ENCODE measurements at places on chromosomes 4 and X.

DNA sequence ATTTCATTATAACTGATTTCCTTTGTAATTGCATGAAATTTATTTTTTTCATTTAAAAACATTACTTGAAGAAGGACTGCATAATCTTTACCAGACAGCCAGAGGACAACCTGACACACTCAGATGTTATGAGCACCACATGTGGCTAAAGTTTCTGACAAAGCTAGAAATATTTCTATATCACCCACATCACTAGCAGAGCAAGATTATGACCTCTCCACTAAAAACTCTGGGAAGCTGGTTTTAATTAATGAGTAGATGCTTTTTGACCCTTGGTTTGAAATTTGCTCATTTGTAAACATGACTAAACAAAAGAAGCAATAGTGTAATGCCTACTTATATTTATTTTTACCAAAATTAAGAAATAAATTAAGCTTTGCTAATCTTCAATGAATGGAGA is 661.5 kb upstream of the EPHA5 start:
- DNase-seq: no peak

- no peak for DNase-seq
These were observed 1441.5 kb upstream of the IGFBP7 start for GRCh38 chr4:58551676-58552075.

GRCh38 chrX:16869393-16870094 is 618 bp downstream of the RBBP7 start:
- no peak for DNase-seq

DNA sequence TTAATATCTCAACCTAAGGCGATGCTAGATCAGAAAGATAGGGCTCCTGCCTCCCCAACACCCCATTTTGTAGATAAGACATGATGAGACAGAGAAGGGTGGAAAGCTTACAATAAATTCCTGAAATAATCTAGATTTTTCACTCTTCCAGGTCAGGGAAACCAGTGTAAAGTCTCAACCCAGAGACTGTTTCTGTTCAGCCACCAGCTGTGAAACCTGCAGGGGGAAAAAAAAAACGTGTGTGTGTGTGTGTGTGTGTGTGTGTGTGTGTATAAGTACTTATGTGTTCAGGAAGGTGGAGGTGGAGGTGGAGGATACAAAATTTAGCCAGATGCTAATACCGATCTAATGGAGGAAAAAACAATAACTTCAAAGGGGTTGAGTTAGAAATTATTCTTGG is 773 bp upstream of the ITM2A start:
- no peak for DNase-seq

GRCh38 chr4:122663814-122664610 is 43.1 kb upstream of the IL21 start:
- no peak for DNase-seq

DNA sequence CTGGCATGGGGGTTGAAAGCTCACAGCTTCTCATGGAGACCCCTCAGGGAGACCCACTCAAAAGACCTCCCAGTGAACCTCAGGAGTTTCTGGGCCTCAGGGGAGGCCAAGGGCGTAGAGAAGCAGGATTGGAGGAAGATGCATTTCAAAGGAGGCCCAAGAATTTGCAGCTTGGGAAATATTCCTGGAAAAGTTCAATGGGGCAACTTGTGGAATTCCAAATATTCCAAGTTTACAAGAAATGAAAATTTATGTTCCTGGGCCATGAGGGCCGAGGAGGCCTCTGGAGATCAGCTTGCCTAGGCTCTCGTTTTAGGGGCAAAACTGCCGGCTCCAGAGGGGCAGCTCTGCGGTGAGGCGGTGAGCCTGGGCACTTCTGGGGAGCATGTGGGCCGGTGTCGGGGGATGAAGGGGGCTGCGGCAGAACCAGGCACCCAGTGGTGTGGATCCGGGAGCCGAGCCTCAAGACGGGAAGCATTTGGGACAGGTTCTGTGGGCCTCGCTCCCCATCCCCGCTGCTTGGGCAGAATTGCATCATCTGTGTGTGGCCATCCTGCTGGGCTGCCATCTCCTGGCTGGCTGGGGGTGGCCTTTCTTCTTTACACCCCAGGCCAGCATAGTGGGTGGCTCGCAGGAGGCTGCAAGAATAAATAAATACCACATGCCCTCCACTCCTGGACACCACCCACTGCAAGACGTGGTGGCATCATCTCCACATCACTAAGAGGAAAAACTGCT is 54.6 kb upstream of the GPR78 start:
- no peak for DNase-seq

DNA sequence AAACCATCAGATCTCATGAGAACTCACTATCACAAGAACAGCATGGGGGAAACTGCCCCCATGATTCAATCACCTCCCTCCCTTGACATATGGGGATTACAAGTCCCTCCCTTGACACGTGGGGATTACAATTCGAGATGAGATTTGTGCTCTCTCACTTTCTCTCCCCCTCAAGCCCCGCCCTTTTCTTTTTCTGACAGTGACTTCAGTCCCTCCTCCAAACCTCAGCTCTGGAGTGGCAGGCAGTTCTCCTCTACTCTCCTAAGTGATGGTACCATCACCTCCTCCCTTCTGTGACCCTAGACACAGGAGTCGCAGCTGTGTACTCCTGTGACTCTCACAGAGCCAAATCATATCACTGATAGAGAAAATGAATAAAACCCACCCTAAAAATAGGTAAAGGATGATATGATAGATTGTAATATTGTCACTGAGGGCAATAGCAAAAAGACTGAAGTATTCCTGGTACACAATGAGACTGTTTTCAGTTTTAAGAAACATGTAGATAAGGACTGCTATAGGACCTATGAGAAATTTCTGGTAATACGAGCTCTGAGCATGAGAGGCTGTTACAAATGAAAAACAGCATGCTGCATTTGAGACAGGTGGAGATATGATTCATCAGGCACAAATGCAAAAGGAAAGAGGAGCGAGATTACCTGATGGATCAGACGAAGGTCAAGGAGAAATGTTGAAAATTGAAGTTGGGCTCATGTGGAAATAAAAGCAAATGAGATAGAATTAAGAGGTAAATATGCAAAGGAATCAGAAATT is 101.2 kb upstream of the CBLL2 start:
- DNase-seq: no peak

DNA sequence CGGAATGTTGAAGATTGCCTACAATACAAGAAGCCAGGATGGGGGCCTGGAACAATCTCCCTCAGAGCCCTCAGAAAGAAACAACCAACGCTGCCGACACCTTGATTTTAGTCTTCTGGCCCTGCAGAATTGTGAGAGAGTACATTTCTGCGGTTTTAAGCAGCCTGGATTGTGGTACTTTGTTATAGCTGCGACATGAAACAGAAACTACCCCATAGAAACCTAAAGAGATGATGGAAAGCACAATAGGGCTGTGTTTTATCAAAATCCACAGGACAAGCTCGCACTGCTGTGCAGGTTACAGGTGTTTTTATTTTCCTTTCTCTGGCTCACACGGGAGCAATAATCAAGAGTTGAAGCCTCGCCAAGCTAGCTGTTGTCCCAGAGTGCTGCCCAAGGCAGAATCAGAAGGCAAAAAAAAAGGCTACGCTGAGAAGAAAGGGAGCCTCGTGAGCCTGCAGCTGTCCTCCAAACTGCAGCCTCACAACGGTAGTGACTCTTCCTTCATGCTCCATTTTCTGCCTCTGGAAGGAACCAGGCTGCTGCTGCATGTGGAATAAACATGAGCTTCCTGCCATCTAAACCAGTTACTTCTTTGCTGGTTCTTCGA is 232.4 kb downstream of the LDB2 start:
- no peak for DNase-seq

GRCh38 chr4:16150716-16151115 is 66.9 kb upstream of the PROM1 start:
- no peak for DNase-seq

DNA sequence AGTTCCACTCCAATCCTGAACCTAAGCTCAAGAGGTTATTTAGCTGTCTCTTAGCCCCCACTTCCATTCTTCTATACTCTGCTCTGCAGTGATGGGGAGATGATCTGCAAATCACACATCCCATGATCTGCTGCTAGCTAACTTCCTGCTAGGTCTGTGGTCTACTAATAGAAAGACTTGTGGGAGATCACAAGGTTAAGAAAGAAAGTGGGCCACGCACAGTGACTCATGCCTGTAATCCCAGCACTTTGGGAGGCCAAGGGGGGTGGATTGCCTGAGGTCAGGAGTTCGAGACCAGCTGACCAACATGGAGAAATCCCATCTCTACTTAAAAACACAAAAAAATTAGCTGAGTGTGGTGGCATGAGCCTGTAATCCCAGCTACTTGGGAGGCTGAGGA is 471.1 kb upstream of the NWD2 start:
- no peak for DNase-seq

GRCh38 chr4:184232202-184232601 is 14.5 kb upstream of the ENPP6 start:
- DNase-seq: no peak

GRCh38 chr4:26731351-26732035 is 129.1 kb upstream of the STIM2 start:
- no peak for DNase-seq

DNA sequence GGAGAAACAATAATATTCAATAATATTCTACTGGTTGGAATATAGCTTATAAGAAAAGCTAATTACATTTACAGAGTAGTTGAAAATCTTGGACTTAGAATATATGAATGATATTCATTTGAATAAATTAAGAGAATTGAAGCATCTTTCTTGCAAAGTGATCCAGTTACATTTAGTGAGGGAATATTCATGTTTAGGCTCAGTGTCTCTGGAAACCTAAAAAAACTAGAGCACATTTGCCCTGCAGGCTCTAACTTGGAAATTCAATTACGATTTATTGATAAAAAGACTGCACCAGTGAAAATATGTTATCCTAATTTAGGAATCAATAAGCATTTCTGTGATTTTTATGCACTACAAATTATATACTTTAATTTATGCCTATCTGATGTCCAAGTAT is 58.3 kb upstream of the RAP1GDS1 start:
- DNase-seq: no peak

GRCh38 chrX:10106806-10107205 is 50.0 kb upstream of the CLCN4 start:
- DNase-seq: no peak

GRCh38 chrX:132861076-132861475 is 97.4 kb downstream of the HS6ST2 start:
- DNase-seq: no peak

DNA sequence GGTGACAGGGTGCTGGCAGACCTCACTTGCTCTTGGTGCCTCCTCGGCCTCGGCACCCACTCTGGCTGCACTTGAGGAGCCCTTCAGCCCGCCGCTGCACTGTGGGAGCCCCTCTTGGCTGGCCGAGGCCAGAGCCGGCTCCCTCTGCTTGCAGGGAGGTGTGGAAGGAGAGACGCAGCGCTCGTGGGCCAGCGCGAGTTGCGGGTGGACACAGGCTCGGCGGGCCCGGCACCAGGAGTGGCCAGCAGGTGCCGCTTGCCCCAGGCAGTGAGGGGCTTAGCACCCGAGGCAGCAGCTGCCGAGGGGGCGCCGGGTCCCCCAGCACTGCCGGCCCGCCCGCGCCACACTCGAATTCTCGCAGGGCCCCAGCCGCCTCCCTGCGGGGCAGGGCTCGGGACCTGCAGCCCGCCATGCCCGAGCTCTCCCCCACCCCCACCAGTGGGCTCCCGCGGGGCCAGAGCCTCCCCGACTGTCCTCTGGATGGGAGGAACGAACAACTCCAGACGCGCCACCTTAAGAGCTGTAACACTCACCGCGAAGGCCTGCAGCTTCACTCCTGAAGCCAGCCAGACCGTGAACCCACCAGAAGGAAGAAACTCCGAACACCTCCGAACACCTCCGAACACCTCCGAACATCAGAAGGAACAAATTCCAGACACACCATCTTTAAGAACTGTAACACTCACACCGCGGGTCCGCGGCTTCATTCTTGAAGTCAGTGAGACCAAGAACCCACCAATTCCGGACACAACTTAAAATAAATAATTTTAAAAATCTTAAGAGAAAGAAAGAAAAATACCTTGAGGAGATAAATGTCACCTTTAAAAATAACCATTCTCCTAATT is 311.1 kb upstream of the SLC7A11 start:
- no peak for DNase-seq

DNA sequence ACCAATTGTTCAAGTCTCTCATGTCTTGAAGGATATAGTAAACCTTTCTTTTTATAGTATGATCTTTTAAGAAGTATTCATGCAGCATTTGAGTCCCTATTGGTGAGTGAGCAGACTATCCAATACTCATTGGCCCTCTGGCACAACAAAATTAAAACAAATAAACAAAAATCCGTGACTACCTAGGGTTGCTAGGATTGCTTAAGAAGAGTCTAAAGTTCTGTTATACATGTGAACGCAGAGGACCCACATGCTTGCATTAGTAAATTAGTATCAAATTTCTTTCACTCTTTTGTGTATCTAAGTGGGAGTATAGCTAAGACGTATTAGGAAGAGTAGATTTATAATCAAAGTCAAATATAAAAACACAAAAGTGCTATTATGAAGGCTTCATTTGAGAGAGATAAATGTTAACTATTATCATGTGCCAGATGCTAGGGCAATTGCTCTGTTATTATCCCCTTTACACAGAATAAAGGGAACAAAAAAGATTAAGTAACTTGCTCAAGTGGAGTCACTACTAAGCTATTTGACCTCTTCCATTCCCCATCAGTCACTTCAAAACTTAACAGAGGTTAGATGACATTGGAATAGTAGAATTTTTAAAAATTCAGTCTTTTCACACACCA is 29.2 kb upstream of the LARP1B start:
- DNase-seq: no peak

- DNase-seq: no peak
These were observed 2.3 kb upstream of the PHOX2B start for GRCh38 chr4:41750626-41751448.

- DNase-seq: no peak
These were observed 154.6 kb upstream of the MAGEB2 start for GRCh38 chrX:30060718-30061117.

DNA sequence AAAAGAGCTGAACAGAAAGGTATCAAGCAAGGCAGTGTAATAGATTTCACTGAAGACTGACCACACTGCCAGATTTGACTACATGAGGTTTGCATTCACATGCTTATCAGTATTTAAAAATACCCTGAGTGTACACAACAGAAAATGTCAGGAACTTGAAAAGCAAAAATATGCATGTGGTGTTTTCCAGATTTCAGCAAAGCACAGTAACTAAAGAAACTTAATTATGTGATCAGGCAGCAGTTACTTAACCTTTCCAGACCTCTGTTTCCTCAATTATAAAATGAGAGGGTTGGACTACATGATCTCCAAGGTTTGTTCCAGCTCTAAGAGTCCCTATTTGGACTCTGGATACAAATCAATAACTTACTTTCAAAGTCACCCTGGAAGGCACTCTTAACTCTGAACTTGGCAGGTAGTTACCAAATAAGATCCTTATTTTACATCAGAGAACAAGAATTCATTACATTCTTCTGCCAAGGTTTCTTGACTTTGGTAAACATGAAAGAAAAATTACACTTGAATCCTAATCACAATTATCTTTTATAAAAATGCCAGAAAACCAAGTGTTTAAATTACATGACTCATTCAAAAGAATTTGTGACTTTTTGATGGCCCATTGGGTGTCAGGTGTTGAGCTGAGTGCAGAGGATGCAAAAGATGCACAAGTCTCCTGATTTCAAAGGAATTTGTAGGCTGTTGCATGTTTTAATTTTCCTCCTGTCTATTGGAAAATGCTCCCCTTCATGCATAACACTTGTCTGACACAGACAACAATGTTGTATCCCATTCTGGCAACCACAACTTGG is 241.6 kb downstream of the MGST2 start:
- no peak for DNase-seq

- no peak for DNase-seq
These were observed 51.6 kb upstream of the HDAC8 start for GRCh38 chrX:72624194-72624593.
